ENCODE measurements at places on chromosomes 4 and X.

GRCh38 chr4:6692379-6692778 is 1.3 kb upstream of the S100P start:
- no peak for DNase-seq

GRCh38 chr4:7784131-7784870 is 155.4 kb downstream of the AFAP1 start:
- DNase-seq: no peak

GRCh38 chr4:89797117-89797516 is 39.8 kb downstream of the SNCA start:
- DNase-seq: no peak

- DNase-seq: no peak
These were observed 331.2 kb downstream of the PAPSS1 start for GRCh38 chr4:107388736-107389274.

DNA sequence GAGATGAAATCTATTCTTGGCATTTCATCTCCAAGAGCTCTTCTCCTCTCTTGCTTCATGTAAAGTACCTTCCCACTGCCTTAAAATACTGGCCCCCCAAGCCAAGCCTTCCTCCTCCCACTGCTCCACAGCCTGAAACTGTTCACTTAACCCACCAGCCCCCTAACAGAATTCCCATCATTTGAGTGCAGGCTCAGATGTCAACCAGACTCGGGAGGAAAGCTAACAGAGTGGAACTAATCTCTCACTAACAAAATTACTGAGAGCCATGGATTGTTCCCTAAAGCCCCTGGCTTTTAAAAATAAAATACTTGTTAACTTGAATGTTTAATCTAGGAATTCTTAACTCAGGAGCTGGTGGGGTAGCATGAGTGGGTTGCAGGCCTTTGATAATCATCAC is 7.1 kb upstream of the DCUN1D4 start:
- no peak for DNase-seq

- no peak for DNase-seq
These were observed 110.3 kb upstream of the KIT start for GRCh38 chr4:54547299-54548097.

- DNase-seq: no peak
These were observed 100.8 kb downstream of the SYTL5 start for GRCh38 chrX:38106991-38107655.

DNA sequence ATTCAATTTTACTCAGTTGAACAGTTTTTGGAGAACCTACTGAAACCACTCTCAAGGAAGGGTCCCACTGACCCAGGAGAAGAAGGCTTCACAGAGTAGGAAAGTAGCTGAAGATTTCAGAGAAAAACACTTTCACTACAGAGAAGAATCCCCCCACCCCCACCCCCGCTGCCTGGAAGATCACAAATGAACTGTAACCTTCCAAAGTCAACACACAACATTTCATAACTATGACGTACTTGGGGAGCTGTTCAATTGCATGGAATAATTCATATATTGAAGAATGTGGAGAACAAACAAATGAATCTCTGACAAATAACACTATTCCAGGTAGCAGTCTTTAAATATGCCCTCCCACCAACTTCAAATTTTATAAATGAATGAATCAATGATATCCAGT is 86.1 kb upstream of the STS start:
- DNase-seq: no peak

- DNase-seq: no peak
These were observed 265.9 kb upstream of the GK2 start for GRCh38 chr4:79673898-79674297.

DNA sequence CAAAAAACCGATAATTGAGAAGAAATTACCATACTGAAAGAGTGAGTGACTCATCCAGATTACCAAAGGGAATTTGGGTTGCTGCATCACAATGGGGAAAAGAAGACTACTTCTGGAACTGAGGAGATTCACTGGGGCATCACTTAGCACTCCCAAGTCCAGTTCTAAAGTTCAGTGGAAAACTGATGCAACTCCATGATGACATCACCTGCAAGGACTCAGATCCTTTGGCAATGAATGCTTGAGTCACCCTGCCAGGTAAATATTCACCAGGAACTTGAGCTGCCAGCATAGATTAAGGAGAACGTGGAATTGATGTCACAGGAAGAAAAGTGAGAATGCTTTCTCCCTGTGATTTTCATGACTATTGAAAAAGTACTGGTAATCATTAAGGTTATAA is 32.0 kb upstream of the SMIM10L2A start:
- no peak for DNase-seq

DNA sequence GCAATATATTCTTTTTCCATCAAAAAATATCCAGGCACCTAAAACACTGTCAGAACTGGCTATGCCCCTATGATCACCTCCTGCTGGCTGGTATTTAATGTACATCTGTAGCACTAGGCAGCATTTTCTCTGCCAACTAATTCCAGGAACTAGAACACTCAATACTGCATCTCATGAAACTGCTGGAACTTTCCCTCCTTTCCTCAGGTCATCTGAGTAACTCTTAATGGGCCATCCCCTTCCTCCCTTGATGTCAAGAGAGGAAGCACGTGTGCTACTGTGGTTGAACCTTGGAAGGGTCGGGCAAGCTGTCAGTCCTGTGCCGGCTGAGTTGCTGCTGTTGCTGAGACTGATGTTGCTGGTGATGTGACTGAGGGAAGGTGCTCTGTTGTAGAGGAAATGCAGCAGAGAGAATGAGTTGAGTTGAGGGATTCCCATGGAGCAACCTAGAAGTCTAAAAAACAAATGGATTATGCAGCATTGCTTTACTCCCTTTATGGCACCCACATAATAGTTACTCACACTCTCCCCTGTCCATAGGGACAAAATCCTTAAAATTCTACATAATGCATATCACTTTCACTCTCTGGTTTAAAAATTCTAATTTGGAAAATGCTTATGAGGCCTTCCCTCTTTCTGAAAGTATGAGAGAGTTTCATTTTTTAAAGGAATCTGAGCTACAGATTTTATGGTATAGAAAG is 39.5 kb downstream of the TMEM165 start:
- no peak for DNase-seq

DNA sequence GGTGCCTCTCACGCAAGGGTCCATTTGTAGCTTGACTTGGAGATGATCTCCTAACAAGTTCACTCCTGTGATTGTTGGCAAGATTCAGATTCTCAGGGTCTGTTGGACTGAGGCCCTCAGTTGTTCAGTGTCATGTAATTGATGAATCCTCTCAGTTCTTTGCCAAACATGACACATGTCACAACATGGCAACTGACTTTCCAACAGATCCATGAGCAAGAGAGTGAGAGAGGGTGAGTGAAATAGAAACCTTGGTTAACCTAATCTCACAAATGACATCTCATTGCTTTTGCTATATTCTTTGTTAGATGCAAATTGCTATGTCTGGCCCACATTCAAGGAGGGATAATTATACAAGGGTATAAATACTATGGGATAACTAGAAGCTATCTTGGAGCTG is 231.0 kb upstream of the PCDH10 start:
- DNase-seq: no peak

DNA sequence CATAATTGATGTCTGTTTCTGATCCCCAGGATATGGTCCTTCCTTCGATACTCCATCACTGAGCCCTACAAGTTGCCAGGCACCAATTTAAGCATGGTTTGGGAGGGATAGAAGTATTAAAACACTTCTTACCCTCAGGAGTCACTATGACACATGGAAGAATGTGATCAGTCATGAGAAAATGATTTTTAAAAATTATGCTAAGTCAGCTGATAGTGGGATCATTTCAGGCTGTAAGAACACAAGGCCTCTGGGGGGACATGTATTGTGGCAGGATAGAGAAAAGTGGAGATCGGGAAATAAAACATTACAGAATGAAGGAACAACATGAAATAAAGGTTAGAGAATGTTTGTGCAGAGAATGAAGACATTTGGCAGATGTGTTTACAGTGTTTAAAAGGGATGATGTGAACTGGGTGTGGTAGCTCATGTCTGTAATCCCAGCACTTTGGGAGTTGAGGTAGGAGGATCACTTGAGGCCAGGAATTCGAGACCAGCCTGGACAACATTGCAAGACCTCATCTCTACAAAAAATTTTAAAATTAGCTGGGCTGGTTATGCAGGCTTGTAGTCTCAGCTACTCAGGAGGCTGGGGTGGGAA is 64.0 kb downstream of the ELOVL6 start:
- no peak for DNase-seq

- no peak for DNase-seq
These were observed 61.3 kb upstream of the MAGEC2 start for GRCh38 chrX:142266417-142266816.

- no peak for DNase-seq
These were observed 83.6 kb downstream of the CHM start for GRCh38 chrX:85963736-85964135.

GRCh38 chrX:34654696-34655490 is 2.2 kb downstream of the TMEM47 start:
- no peak for DNase-seq

- peak; percentile 6 for DNase-seq
These were observed 810 bp downstream of the SPRY1 start for GRCh38 chr4:123397144-123398065.

DNA sequence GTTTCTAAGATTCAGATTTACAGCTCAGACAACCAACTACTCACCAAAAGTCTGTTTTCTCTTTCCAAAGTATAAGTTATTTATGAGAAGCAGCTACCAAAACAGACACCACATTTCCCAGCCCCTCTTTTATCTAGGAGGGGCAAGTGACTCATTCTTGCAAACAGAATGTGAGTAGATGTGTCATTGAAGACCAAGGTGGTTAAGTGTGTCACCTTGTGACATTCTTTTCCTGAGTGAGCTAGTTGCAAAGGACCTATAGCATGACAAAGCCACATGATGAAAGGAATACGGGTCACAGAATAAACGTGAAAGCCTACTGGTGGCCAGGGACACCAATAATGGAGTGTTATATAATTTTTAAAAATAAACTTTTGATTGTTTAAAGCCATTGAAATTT is 50.0 kb downstream of the SLC7A11 start:
- DNase-seq: no peak

- DNase-seq: no peak
These were observed 29.0 kb upstream of the GPM6B start for GRCh38 chrX:13845721-13846378.

GRCh38 chr4:41122309-41122708 is 92.0 kb downstream of the APBB2 start:
- DNase-seq: no peak

GRCh38 chrX:153406903-153407302 is 4.4 kb upstream of the ZFP92 start:
- DNase-seq: no peak

DNA sequence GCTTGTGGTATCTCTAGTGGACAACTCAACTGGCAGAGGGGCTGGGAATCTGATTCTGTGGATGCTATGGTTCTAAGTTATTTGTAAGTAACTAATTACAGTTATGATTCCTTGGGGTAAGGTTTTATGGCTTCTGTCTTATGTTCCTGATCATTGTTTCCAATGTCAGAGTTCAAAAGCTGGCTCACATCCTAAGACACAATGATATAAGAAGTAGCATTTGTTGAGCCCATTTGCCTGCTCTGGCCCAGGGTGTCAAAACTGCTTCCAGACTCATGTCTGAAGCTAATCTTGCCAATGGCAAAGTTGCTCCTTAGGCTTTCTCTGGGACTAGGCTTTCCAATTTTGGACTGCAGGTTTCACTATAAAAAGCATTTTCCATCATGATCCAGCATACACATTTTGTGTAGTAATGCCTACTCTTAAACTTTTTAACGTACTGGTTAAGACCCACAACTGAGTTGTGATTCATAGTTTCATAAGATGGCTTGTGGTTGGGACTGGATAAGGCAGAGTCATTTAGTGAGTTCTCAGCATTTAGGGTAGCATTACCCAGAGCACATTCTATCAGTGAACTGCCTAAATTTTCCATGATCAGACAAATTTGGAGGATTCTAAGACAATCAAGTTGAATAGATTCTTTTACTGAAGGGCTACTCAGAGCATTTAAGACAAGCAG is 50.0 kb downstream of the CCNI start:
- DNase-seq: no peak

- no peak for DNase-seq
These were observed 330.3 kb downstream of the PPP4R3C start for GRCh38 chrX:27132862-27133261.
